ENCODE measurements at places on chromosomes 6 and 20.

- no peaks in the 10 kb centered on the region for H3K36me3 ChIP-seq
- H3K4me3 ChIP-seq: no peak overlapping the region
- no peaks in the 10 kb centered on the region for H3K4me1 ChIP-seq
- peaks cover 1% of the 10 kb centered on the region for H3K27me3 ChIP-seq
- no peak overlapping the region for H3K27ac ChIP-seq
Observed at GRCh38 chr6:131861381-131861780, 53.6 kb downstream of the ENPP1 start.

DNA sequence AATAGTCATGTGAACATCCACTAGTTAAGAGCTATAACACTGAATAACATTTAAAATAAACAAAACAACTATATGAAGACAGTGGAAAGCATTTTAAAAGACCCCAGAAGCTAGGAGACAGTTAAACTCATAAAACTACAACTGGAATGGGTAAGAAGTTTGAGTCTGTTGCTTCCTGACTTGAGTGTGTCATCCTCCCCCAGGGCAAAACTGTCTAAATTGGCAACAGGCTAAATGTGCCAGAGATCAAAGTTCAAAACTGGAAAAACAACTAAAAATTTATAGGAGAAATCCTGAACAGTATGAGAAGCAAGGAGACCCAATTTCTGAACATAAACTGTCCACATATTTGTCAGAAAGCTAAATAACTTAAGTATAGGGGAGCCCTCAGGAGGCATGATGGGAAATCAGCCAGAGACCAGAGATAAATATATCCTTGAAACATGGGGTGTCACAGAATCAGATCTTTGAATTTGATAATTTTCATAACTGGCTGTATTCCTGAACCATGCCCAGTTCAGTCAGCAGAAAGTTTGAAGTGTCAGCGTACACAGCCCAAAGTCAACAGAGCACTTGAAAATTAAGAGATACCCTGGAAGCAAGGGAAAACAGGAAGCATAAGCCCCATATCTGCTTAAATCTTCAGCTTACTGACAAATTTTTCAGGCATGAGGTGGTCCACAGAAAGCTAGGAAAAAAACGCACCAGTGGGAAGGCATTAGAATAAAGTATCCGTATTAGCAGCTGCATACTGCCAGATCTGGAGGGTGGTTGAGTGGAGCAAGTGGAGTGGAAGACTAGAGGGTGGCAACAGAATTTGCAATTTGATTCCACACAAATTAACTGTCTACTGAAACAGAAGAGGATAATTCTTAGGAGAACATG lies 516.1 kb upstream of the MAN1A1 start:
- H3K36me3 ChIP-seq: no peaks in the 10 kb centered on the region
- no peak overlapping the region for H3K4me3 ChIP-seq
- H3K4me1 ChIP-seq: no peaks in the 10 kb centered on the region
- DNase-seq: no peak
- no peak overlapping the region for H3K27ac ChIP-seq

DNA sequence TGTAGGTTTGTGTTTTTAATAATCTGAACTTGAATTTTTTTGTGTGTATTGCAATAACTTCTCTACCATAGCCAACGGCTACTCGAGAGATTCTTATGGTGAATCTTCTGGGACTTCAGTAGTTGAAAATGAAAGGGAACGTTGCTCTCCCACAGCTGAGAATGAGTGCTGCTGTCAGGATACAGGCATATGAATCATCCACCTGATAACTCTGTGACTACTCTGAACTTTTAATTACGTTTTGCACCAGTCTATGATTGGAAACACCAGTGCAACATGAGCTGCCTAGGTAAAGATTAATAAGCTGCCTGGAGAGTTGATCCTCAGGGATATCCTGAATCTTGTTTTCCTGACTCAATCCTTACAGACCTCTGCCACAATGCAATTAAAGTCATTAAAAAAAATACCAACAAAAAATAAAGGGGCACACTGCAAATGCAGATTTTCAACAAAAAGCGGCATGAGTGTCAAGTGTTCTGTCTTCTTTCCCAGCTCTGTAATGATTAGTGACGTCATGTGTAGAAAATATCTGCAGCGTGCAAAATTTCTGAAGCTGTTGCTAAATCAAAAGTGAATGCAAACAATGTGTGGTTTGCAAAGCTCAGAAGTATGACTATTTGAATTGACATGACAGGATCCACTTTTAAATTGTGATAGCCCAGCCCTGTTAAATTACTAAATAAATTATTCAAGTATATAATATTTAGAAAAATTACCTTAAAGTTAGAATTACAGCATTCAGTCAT lies 432.2 kb downstream of the HTR1B start:
- H3K36me3 ChIP-seq: no peaks in the 10 kb centered on the region
- H3K27ac ChIP-seq: no peak overlapping the region
- no peaks in the 10 kb centered on the region for H3K4me1 ChIP-seq
- H3K4me3 ChIP-seq: no peak overlapping the region

DNA sequence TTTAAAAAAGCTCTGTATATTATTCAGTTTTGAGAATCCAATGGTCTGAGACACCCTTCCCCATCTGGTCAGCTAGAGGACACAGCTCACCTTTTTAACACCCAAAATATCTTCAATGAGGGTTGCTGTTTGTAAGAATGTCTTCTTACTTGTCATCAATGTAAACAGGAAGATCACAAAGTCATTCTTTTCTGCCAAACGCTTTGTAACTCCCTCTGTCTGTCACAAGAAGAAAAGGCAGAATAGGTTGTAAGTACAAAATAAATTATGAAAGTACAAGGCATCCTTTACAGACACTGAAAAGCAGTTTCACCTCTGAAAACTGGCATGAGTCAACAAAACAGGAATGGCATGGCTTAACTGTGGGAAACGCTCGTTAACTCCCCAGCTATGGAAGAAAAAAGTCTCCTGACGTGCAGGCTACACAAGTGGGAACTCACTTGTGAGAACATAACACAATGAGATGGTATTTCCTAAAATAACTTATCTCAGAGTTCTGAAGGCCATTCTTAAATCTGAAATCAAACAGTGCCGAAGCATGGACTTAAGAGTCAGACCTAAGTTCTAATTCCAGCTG lies 42.7 kb downstream of the TRPC4AP start:
- H3K27ac ChIP-seq: no peak overlapping the region
- H3K27me3 ChIP-seq: no peaks in the 10 kb centered on the region
- DNase-seq: no peak
- no peak overlapping the region for H3K4me3 ChIP-seq

- no peak overlapping the region for H3K27ac ChIP-seq
- no peaks in the 10 kb centered on the region for H3K4me1 ChIP-seq
- no peaks in the 10 kb centered on the region for H3K27me3 ChIP-seq
- no peaks in the 10 kb centered on the region for H3K36me3 ChIP-seq
- no peak for DNase-seq
- no peak overlapping the region for H3K4me3 ChIP-seq
Observed at GRCh38 chr6:139271056-139271455, 20.7 kb downstream of the TXLNB start.

DNA sequence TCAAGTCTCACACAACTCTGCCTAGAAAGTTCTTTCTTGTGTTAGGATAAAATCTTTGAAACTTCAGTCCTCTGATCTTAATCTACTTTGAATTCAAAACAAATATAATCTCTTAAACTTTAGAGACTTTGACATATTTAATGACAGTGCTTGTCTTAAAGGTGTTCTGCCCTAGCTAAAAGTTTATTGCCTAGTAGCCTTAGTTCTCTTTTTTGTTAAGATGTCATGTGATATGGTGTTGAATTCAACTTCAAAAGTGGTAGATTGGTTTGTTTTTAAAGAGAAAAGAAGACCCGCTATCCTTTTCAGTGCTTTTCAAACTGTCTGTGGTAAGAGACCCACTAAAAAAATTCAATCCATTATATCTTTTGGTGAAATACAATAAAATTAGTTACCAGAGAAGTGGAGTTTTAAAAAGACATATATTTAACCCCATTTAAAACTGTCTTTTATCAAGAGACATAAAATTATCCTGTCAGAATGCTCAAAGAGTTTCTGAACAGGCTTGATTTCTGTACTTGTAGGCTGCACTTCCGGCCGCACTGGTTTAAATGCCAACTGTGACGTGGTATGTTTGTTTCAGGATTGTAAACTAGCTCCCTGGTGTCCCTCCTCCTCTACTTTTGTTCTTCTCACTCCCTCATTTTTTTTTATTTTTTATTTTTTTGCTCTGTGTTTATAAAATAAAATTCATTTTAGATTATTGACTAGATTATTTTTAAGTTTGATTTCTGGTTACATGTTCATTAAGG lies 76.5 kb downstream of the QKI start:
- DNase-seq: peak; percentile 17
- peak overlapping the region; percentile 77 for H3K27ac ChIP-seq
- peaks cover 54% of the 10 kb centered on the region for H3K4me1 ChIP-seq
- H3K4me3 ChIP-seq: peak overlapping the region; percentile 13

DNA sequence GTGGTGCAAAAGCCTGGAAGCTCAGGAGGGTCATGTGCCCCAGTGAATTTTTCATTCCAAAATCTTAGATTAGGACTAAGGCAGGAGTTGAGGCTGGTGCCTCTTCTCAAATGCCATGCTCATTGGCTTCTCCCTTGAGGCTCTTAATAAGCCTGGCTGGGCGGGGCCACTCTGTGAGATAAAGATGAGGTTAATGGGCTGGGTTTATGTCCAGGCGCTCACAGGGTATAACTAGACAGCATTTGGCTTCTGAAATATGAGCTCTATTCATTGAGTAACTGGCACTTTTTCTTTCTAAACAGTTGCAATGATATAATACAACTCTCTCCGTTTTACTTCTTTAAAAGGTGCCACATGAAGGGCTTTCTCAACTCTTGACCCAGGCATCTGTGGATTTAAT lies 156.3 kb downstream of the SCML4 start:
- no peaks in the 10 kb centered on the region for H3K4me1 ChIP-seq
- H3K27me3 ChIP-seq: peaks cover 2% of the 10 kb centered on the region
- H3K4me3 ChIP-seq: no peak overlapping the region
- no peak overlapping the region for H3K27ac ChIP-seq
- no peaks in the 10 kb centered on the region for H3K36me3 ChIP-seq
- no peak for DNase-seq

DNA sequence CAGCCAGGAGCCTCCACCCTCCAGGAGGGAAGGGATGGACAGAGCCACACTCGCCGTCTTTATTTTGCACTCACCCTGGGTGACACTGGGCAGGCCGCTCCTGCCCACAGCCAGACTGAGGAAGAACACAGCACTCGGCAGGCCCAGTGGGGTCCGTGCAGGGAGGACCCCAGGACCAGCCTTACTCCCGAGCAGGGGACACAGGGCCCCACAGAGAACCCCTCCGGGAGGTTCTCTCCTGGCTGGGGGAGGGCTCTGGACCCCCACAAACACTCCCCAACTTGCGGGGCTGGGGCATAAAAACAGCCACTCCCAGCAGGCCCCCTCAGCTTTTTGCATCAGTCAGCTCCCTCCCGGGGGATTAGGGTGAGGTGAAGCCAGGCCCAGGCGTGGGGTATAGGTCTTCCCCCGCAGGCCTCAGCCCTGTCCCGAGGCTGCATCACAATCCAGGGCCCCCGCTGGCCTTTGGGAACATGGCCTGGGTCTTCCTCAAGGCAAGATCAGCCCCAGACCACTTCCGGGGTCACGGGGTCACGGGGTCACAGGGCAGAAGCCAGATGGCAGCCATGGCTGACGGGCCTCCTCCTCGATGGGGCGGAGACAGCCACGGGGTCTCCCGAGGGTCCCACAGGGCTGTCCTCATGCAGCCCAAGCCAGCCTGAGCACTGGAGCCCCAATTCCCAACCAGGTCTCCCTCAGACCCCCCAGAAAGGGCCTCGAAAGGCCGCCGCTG lies 3.2 kb downstream of the TNFRSF6B start:
- no peak overlapping the region for H3K4me3 ChIP-seq
- no peaks in the 10 kb centered on the region for H3K36me3 ChIP-seq
- DNase-seq: no peak
- no peak overlapping the region for H3K27ac ChIP-seq
- peaks cover 9% of the 10 kb centered on the region for H3K27me3 ChIP-seq

GRCh38 chr20:52812231-52812847 lies 159.8 kb upstream of the TSHZ2 start:
- no peak overlapping the region for H3K4me3 ChIP-seq
- DNase-seq: no peak
- no peaks in the 10 kb centered on the region for H3K36me3 ChIP-seq
- peaks cover 4% of the 10 kb centered on the region for H3K27me3 ChIP-seq
- no peaks in the 10 kb centered on the region for H3K4me1 ChIP-seq
- no peak overlapping the region for H3K27ac ChIP-seq

DNA sequence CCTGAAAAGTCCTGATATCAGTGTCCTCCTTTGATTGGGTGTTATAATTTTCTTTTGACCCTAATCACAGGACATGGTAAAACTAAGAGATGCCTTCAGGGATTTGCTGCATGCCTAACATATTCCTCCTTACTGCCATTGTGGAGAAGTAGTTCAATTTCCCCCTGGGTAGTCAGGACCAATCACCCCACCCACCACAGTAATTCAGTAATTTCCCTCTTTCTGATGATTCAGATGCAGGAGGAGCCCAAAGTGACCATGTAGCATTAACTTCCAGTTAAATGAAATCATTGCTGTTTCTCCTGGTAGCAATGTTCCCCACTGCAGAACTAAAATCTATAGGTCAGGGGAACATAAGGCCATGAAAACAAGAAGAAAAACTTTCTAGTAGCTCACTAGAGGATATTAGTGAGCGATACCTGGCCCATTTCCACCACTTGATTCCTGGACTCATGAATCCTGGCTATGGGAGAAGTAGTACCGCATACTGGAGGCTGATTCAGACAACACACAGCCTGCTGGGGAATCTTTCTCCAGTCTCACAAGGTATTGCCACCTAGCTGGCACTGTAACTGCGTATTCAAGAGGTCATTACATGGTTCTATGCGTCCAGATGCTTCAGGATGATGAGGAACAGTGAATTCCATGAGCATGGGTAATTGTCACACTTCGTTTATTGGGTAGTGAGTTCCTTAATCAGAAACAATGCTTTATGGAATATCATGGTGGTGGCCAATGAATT lies 561.2 kb downstream of the HAO1 start:
- H3K27ac ChIP-seq: no peak overlapping the region
- H3K36me3 ChIP-seq: no peaks in the 10 kb centered on the region
- DNase-seq: no peak
- H3K27me3 ChIP-seq: peaks cover 3% of the 10 kb centered on the region
- H3K4me1 ChIP-seq: no peaks in the 10 kb centered on the region
- no peak overlapping the region for H3K4me3 ChIP-seq

DNA sequence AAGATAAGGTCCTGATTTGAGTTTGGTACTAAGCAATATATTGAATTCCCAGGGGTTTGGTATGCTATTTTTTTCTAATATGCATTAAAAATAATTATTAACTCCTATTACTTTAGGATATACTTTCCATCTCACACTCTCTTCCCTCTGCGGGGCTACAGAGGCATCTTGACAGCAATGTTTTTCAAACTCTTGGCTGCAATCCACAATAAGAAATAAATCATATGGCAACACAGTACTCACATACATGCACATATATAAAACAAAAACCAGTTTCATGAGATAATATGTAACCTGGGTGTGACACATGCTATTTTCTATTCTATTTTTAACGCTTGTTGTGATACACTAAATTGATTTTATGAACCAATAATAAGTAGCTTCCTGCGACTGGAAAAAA lies 189.5 kb downstream of the UNC5CL start:
- H3K27ac ChIP-seq: no peak overlapping the region
- DNase-seq: no peak
- no peak overlapping the region for H3K4me3 ChIP-seq
- peaks cover 9% of the 10 kb centered on the region for H3K27me3 ChIP-seq
- no peaks in the 10 kb centered on the region for H3K36me3 ChIP-seq

- H3K27me3 ChIP-seq: peaks cover 27% of the 10 kb centered on the region
- peak overlapping the region; percentile 93 for H3K27ac ChIP-seq
- peak overlapping the region; percentile 79 for H3K4me3 ChIP-seq
- H3K36me3 ChIP-seq: peaks cover 20% of the 10 kb centered on the region
- peaks cover 84% of the 10 kb centered on the region for H3K4me1 ChIP-seq
Observed at GRCh38 chr20:5606350-5606749, 143.9 kb upstream of the SHLD1 start.

Measured in immature natural killer cell (primary cell).